ENCODE measurements at places on chromosomes 7 and 10. TPM values are rescaled to one million over a fixed set of nuclear protein-coding genes. Genes with fewer than 3 reads are reported as not detected.

CALCR gene
- total RNA-seq = not detected

ZNF727 gene
- not detected for total RNA-seq

DNA sequence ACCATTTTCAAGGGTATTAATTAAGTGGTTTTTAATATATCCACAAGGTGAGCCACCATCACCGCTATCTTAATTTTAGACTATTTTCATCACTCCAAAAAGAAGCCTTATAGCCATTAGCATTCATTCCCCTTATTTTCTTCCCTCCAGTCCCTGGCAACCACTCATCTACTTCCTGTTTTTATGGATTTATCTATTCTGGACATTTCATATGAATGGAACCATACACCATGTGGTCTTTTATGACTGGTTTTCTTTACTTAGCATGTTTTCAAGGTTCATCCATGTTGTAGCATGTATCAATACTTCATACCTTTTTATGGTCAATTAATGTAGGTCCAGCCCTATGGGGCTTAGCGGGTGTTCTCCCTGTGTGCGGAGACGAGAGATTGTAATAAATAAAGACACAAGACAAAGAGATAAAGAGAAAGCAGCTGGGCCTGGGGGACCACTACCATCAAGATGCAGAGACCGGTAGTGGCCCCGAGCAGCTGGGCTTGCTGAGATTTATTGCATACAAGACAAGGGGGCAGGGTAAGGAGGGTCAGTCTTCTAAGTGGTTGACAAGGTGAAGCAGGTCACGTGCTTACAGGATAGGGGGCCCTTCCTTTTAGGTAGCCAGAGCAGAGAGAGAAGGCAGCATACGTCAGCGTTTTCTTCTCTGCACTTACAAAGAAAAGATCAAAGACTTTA lies 14.6 kb downstream of the WBP1L start:
- no peak for DNase-seq

DNA sequence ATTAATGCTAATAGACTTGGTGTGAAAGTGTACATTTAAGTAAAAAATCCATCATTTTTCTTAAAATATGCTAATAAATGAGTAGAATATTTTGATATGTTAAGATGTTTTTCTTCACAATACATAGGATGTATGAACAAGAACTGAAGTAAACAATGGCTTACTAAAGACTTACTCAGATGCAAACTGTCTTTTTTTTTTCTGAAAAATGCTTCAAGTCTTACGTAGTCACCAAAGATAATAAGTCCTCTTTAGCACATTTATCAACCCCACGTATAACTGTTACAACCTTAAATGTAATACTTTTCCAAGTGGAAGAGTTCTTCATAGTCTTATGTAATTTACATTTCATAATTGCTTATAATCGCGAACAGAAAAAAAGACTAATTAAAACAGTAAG lies 54.8 kb downstream of the MDFIC start:
- DNase-seq = no peak
